ENCODE measurements at places on chromosomes 6 and 20.

DNA sequence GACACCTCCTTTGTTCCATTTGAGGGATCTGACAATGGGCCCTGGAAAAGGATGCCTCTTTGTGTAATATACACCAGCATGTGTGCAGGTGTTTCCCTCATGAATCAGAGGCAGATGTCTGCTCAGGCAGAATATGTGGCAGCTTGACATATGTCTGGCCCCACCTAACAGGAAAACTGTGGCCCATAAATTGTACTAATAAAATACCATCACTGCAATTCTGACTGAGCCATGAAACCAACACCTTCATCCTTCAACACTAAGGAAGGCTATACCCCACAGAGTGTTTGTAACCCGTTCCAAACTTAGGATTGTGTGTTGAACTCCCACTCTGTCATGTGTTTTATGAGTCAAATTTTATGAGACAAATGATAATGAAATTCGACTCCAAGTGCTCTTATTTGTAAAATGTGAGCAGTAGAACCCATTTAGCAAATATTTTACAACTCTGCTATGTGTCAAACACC lies 22.7 kb downstream of the LAMA4 start:
- DNase-seq: no peak

DNA sequence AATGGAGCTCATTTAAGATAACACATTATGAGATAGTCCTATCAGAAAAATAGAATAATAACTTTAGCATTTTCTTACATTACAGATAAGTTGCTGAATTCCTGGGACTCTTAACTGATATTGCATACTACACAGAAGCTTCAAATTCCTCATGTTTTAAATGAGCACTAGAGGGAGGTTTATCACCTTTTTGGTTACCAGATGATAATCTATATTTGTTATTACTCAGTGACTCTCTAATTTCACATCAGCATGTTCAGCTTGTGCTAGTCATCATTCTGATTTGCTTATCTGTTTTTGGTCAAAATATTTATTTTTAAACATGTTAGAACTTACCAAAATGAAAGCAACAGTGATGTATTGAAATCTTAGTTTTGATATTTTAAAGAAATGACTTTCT lies 20.5 kb upstream of the GJA10 start:
- DNase-seq: no peak

DNA sequence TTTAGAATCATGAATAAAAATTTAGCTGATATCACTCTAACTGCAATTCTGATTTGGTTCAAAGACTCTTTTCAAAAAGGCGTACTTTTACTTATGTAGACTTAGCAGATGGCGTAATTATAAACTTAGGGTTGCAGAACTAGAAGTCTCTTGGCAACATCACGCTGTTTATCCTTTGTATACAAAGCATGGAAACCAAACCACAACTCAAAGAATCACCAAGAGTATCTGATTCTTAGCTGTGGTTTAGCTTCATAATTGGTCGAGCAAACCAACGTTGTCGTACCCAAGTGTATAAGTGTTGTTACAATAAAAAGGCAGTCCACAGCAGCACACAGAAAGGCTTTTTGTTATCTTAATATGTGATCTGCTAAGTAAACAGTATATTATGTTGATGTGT lies 18.2 kb downstream of the STMND1 start:
- no peak for DNase-seq

DNA sequence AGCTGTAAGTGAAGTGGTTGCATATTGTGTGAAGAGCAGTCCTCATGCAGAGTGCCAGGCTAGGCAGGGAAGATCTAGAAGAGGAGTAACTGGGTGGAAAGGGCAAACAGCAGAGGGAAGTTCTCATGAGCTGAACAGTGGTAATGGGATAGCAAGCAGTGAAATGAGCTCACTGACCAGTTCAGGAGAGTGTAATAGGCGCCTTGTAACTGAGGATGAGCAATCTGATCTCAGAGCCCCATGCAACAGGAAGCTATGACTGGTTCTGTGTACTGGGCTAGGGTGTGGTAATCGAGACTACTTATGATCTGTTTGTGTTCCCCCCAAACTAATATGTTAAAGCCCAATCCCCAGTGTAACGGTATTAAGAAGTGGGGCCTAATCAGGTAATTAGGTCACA lies 98.6 kb downstream of the RFX6 start:
- no peak for DNase-seq

DNA sequence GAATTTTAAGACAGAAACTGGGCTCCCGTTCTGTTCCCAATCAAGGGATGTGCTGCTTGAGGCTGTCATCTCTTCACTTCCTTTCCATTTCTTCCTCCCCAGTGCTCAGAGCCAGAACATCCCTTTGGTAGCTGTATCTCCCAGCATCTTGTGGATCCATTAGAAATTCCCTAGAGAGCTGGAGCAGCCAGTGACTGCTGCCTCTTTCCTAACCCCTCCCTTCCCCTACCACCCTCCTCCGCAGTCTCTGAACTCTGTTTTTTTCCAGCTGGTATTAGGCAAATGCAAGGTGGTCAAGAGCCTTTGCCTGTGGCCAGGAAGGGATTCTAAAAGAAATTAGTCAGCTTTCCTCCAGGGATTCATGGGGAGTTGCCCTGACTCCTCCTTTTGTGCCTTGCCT lies 208.0 kb downstream of the EYA2 start:
- DNase-seq: no peak

DNA sequence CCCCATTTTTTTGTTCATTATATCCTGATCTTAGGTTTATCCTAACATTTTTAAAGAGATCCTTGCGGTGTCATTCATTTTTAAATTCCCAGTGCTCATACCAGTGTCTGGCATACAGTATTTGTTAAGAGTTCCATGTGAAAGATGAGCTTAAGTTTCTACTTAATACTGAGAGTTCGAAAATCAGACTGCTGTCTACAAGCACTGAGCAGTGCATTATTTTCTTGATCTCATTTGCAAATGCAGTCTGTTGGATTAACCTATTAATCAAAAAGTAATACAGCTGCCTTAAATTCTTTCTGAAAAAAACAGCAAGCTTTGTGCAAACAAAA lies 663 bp downstream of the COQ3 start:
- no peak for DNase-seq

- peak; percentile 40 for DNase-seq
Observed at GRCh38 chr20:44211177-44212039, 837 bp upstream of the OSER1 start.

- DNase-seq: no peak
Observed at GRCh38 chr6:53737746-53738145, 57.1 kb upstream of the LRRC1 start.

- no peak for DNase-seq
Observed at GRCh38 chr20:36775196-36775595, 1.6 kb upstream of the DSN1 start.

- no peak for DNase-seq
Observed at GRCh38 chr6:2969549-2969948, 1.8 kb downstream of the SERPINB6 start.

GRCh38 chr6:139927236-139927635 lies 552.8 kb upstream of the CITED2 start:
- no peak for DNase-seq

DNA sequence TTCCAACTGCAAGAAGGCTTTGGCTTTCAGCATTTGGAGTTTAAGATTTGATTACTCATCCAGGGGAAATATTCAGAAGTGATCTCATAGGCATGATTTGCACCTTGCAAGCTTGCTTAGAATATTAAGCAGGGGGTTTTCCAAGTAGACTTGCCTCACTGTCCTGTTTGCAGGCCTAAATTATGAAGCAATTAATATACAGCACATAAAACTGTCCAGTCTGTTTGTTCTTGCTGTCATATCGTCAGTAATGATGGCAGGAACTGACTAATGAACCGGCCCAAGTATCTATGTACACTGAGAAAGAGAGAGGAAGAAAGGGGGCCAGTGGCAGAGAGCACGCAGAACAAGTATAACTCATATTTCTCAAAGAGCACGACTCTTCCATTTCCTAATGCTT lies 212.5 kb upstream of the SUPT3H start:
- no peak for DNase-seq

DNA sequence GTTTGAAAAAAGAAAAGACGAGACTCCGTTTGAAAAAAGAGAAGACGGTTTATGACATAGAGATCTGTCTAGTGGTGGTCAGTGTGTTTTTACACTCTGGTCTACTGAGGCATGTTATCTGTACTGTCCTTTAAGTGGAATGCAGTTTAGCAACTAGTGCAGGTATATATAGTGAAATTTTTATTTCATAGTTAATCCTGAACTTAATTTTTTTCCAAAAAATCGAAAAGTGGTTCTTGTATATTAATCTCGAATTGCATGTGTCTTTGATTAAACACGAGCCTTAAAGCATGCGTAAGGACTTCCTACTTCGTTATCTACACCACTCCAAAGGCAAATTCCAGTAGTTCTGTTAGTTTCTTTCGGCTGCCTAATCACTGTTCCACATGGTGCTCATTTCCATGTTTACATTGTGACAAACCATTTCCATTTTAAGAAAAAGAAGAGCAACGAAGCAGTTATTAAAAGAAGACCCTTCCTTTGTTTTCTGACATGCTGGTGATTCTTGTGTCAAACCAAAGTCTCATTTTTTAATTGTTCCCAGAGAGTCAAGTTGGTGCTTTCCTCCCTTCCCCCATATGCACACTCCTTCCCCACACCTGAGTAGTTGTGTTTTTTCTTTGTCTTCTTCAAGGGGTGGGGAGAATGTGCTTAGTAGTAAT lies 2.3 kb downstream of the SNX9 start:
- DNase-seq: no peak

- no peak for DNase-seq
Observed at GRCh38 chr6:20669571-20670314, 135.5 kb downstream of the CDKAL1 start.

GRCh38 chr6:64505312-64505711 lies 869.7 kb downstream of the PHF3 start:
- no peak for DNase-seq

DNA sequence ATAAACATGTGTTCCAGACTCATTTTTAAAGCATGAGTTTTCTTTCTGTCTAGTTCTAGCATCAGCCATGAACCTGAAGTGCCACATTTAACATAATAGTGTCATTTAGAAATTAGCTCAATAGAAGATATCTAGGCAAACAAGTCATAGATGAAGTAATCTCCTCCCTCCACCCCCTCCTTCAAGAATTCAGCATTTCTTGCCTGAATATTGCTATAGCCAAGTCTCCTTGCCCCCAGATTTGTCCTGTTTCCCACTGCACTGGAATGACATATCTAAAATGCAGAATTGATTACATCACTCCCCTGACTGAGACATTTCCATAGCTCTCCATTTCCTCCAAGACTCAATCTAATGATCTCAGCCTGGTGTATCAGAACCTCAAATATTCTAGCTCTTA lies 134.9 kb upstream of the BACH2 start:
- no peak for DNase-seq

- no peak for DNase-seq
Observed at GRCh38 chr6:10521104-10521808, at the start of gene GCNT2. GCNT2 (plus strand) TSS chr6:10521351; CDS start chr6:10528912, 7,561 bp downstream.

DNA sequence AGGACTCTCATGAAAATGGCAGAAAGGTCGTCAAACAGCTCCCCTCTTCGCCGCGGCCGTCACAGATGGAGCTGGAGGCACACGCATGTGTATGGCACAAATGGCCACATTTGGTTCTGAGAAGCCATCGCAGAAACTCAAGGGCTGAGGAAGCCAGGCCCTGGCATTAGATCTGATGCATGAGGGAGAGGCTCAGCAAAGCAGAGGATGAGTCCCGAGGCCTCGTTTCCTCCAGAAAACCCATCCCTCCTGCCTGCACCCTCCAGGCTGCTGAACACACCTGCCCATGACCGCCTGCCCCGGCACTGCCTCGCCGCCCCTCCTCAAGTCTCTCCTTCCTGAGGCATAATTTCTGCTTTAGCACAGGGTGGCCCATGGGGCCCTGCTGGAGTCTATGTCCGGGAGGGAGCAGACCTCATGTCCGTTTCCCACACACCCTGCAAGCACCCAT lies 240.3 kb downstream of the DLL1 start:
- no peak for DNase-seq

Data from retina (tissue), 1 donor.